CD4-positive, alpha-beta T cell (primary cell): ENCODE measurements at places on chromosomes 16 and 17. TPM values are rescaled to one million over a fixed set of nuclear protein-coding genes. Genes with fewer than 3 reads are reported as not detected.

DNA sequence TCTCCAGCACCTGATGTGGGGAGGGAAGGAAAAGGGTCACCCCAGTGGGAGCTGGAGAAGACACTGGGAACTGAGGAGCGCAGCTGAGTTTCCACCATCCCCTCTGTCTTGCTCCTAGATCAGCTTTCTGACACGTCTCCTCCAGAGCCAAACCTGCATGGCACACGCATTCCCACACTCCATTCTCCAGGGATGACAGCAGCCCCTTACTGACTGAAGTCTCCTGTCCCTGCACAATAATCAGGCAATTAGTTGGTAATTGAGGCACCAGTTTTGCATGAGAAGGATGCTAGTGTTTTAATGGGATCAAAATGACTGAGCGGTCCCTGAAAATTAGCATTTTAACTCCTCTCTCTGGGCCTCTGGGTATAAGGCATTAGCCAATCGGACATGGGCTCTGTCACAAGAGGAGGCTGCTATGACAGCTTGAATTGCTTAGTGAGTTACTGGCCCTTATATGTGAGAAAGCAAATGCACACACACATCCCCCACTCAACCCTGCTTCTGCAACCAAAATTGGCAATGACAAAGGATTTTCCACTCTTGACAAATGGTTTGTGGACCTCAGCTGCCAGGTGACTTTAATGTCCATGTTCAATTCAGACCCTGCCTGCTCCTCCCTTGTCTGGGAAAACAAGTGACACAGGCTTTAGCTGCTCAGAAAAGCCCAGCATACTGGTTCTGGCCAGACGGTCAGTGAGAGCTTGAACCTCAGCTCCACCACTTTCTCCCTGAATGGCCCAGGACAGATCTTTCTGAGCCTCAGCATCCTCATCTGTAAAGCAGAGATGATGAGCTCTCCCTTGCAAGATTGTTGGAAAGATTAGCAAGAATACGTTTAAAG, 57.2 kb upstream of the SREBF1 start:
- DNase-seq = no peak

DNA sequence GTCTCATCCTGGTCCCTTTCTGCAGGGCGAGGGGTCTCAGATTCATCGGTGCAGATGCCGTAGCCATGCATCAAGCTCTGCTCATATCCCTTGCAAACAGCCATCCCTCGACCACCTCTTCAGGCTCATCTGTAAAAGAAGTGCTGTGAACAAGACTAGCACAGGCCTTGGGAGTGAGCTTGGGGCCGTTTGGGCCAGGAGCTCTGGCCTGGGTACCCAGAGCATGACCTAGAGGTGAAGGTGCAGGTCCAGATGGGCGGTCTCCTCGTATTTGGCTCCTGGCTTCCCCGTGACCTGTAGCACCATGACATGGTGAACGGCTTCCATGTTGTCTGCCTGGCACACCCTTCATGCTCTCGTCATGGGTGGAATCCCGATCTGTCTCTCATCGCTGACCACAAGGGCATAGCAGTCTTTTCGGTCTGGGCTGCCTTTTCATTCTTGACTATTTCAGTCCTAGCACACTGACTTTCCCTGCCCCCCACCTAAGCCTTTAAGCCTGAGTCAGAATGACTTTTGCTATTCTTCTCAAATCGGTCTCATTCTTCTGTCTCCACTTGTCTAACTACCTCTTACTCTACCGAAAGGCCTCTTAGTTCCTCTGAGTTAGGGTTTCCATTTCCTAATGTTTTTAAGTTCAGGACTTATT, 216.0 kb downstream of the FOXL1 start:
- DNase-seq = no peak

DNA sequence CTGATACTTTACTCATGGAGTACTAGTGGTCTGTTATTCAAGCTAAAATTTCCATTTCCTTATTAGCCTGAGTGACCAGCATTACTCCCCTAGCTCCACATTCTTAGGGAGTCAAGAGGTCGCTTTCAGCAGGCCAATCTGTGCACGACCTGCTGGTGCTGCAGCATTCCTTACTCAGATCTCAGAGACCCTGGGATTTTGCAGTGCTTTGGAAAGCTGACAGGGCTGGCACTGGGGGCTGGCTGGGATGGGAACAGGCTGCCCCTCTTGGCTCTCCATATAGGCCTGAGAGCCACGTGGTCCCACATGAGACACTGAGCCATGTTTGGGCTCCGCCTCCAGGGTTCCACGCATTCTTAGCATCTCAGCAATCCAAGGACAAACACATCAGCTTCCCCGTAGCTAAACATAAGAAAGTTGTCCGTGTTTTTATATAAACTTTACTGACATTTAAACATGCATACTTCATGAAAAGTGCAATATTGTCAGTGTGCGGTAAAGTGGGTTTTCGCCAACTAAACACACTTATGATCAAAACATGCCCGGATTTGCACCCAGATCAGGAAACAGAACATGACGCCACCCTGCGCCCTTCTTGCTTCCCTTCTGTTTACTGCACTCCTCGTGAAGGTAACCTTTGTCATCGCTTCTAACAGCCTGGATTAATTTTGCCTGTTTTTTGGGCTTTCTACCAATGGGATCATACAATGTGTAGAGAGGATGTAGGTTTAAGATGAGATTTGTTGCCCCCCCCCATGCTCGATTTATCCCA, 254.5 kb upstream of the CACNG5 start:
- DNase-seq = no peak

GRCh38 chr17:74881073-74881472, 8.3 kb upstream of the FDXR start:
- no peak for DNase-seq

- DNase-seq = no peak
Observed at GRCh38 chr16:86317813-86318650, 192.3 kb upstream of the FOXF1 start.

KRT36 gene
- not detected for total RNA-seq

GRCh38 chr17:8124350-8125153, 646 bp upstream of the HES7 start:
- DNase-seq = no peak

DNA sequence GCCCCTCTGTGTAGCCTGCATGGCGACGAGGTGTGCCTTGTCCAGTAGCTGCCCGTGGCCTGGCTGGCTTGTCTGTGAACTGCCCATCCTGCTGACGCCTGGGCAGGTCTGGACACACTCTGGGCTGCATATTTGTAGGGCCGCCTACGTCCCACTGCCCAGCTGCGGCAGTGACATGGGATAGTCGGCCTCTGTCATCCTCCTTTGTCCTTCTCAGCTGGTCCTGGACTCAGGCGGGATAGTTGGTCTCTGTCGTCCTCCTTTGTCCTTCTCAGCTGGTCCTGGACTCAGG, 14.5 kb downstream of the CARD14 start:
- no peak for DNase-seq

DNA sequence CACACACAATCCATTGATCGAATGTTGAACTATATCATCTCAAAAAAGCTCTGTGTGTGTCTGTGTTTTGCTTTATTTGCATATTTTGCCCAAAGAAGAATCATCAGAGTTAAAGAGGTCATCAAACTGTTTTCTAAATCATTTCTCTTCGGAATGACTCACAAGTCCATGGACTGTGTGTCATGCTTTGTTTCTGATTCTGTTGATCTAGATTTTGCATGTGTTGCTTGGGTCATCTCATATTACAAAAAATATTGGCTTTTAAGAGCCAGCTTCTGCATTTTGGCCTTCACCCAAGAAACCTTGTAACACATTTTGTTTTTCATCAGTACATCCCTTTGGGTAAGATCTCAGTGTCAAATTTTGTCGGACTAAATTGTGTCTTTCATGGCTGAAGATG, 471.2 kb upstream of the HSBP1 start:
- no peak for DNase-seq

GRCh38 chr17:45031231-45032173, 19.9 kb downstream of the DCAKD start:
- DNase-seq = no peak

DNA sequence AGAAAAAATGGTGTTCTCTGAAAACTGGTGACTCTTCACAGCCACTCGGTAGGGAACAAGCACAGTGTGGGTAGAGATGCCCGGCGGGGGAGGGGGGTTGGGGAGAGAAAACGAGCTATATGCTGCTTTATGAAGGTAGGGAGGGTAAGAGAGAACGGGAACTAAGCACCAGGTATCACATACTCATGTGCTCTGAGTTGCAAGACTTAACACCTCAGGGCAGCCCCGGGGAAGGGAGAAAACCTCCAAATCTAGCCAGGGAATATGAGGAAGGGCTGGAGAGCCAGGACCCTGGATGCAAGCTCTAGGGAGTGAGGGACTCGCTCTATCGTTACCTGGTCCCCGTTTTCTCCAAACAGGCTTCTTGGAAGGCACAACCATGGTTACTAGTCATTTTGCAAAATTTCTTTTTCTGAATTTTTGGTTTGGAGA, 35.3 kb downstream of the HIC1 start:
- DNase-seq = no peak

DNA sequence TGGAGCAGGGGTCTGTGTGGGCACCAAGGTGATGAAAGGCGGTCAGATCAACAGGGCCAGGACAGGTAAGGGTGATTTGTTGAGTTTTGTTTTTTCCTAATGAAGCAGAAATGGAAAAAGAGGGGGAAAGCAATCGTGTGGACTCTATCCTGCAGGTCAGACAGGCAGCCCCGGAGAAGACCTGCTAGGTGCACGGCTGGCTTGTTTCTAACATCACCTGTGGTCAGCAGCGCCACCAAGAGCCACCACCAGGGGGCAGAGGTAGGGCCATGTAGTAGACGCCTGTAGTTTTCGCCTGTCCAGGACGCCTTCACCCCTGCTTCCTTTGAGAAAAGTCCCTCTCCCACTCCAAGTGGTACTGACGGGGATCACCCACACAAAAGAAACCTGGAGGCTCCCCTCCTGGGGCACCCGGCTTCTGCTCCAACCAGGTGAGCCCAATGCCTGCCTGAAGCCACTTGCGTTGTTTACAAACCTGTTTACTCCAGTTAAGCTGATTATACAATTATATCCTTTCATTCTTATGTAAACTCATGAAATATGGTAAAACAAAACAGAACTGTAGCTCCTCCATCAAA, 54.2 kb upstream of the SEC14L1 start:
- DNase-seq = peak; percentile 75

HSD11B2 gene
- not detected for total RNA-seq

SLC5A10 gene
- not detected for total RNA-seq

DNA sequence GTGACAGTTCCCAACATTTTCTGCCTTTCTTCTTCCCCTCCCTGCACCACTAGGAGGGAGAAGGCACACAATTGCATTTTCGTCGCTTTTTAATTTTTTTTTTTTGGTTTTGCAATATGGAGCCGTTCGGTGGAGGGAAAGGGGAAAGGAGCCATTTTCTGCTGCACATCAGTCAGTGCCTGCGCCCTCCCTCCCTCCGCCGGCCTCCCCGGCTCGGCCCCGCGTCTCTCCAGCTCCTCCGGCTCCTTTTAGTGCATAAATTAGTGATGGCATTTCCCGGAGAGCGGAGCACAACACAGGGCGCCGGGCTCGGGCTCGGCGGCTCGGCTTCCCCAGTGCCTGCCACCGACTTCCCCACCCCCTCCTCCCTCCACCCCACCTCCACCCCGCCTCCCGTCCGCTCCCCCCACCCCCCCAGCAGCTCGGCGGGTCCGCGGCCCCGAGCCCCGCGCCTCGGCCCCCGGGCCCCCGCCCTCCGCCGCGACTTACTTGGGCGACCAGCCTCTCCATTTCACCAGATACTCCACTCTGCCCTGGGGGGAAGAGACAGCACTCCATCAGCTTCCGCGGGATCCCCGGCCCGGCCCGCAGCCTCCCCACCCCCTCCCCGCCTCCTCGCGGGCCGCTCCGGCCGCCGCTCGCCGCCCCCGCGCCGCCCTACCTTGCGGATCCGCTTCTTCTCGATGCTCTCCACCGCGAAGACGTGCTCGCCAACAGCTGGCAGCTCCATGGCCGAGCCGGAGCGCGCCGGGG, 542 bp downstream of the CBX4 start:
- DNase-seq = peak; percentile 75

DNA sequence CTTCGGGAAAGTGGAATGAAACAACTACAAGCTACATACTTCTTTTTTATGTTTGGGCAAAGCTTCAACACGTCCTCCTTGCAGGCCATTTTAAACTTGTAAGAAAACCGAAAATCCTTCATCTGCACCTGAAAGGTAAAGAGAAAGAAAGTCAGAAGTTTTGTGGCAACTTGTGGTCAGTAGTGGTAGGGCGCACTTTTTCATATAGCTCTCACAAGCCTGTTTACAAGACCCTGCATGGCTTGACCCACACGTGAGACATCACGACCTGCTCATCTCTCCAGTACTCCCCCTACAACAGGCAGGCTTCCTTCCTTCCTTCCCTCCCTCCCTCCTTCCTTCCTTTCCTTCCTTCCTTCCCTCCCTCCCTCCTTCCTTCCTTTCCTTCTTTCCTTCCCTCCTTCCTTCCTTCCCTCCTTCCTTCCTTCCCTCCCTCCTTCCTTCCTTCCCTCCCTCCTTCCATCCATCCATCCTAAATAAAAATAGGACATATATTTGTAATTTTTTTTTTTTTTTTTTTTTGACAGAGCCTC, 48.7 kb upstream of the CLEC18B start:
- DNase-seq = no peak

DNA sequence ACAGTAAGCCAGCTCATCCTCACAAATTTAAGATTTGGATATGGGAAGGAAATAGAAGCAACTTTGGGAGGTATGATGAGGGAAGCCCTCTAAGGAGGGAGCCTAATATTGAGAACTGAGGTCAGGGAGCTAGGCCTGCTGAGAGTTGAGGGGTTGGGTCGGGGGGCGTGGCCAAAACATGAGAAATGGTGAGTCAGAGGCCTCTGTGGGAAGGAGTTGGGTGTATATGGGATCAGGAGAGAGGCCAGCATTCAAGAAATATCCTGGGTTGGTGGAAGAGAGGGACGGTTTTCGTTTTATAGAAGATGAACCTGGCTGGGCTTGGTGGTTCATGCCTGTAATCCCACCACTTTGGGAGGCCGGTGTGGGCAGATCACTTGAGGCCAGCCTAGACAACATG, 48.4 kb downstream of the CLEC16A start:
- DNase-seq = no peak

LGALS9C gene
- total RNA-seq = not detected

- DNase-seq = no peak
Observed at GRCh38 chr16:9136596-9136995, 45.2 kb downstream of the HAPSTR1 start.

DNA sequence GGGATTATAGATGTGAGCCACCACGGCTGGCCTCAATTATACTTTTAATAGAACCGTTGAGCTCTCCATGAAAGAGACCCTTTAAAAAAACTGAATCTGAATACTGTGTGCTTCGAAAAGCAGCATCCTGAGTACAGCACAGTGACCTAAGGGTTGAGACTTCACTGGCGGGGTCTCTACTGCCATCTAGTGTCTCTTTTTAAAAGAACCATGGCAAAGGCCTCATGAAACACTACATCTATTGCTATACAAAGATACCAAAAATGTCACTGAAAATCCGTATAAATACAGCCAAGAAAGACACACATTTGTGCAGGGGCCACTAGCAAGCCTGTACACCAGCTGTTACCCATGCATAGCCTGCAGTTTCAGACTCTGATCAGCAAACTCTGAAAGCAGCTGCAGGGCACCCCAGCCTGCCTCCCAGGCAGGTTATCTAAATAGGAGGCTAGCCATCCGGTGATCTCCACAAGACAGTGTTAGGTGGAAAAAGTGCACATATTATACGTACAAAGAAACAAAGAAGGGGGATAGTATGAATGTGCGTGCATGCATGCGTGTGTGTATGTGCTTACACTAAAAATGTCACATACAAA, 35.3 kb downstream of the NPLOC4 start:
- DNase-seq = peak; percentile 39

- no peak for DNase-seq
Observed at GRCh38 chr17:77222356-77222755, 81.6 kb downstream of the SEC14L1 start.

- no peak for DNase-seq
Observed at GRCh38 chr16:8589057-8589899, 1.0 kb downstream of the TMEM114 start.
